ENCODE measurements at places on chromosomes 5 and 9.

GRCh38 chr9:81513059-81513458, 176.3 kb downstream of the TLE1 start:
- no peaks in the 10 kb centered on the region for H3K36me3 ChIP-seq
- no peak overlapping the region for H3K27ac ChIP-seq
- no peaks in the 10 kb centered on the region for H3K27me3 ChIP-seq
- no peak for DNase-seq
- no peaks in the 10 kb centered on the region for H3K4me1 ChIP-seq

GRCh38 chr9:124444166-124444565, 6.1 kb upstream of the ADGRD2 start:
- H3K4me3 ChIP-seq: no peak overlapping the region
- no peaks in the 10 kb centered on the region for H3K4me1 ChIP-seq
- peaks cover 29% of the 10 kb centered on the region for H3K27me3 ChIP-seq
- no peaks in the 10 kb centered on the region for H3K36me3 ChIP-seq
- no peak overlapping the region for H3K27ac ChIP-seq

- no peak overlapping the region for H3K4me3 ChIP-seq
- no peak overlapping the region for H3K27ac ChIP-seq
- H3K4me1 ChIP-seq: peaks cover 67% of the 10 kb centered on the region
- DNase-seq: no peak
- peaks cover 2% of the 10 kb centered on the region for H3K27me3 ChIP-seq
Observed at GRCh38 chr5:143216211-143216610, 187.3 kb downstream of the NR3C1 start.

DNA sequence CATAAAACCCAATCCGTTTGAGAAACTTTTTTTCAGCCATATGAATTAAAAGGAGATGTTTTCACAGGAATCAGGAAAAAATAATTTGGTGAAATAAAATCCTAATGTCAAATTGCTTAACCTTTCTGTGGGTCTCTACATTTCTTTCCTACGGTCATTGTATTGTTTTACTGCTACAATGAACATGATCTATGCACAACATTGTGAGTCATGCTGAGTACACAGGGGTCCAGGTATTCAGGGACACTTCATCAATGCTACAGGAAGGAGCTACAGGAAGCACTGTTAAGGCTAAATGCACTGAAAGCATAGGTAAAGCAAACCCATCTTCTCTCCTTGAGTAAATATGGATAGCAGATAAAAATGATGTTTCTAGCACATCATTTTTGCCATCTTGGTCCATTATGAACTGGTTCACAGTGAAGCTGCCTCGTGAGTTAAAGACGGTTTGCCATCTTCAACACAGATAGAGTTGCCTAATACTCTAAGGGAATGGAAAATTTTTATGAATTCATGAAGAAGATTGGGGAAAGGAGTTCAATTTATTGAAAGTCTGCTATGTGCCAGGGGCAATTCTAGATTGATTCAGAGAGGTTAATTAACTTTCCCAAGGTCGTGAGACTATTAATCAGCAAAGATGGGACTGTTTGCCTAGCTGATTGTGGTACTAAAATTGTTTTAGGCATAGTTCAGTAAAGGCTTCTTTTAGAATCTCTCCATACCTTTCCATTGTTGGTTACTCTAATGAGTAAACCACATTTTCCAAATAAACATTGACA, 85.5 kb downstream of the DIRAS2 start:
- no peak overlapping the region for H3K27ac ChIP-seq
- peaks cover 3% of the 10 kb centered on the region for H3K27me3 ChIP-seq
- H3K4me1 ChIP-seq: no peaks in the 10 kb centered on the region
- DNase-seq: no peak
- H3K36me3 ChIP-seq: no peaks in the 10 kb centered on the region

GRCh38 chr9:137365056-137365455, 57.9 kb downstream of the EXD3 start:
- H3K27ac ChIP-seq: no peak overlapping the region
- H3K36me3 ChIP-seq: no peaks in the 10 kb centered on the region
- H3K4me3 ChIP-seq: no peak overlapping the region
- no peaks in the 10 kb centered on the region for H3K27me3 ChIP-seq
- no peaks in the 10 kb centered on the region for H3K4me1 ChIP-seq
- no peak for DNase-seq

DNA sequence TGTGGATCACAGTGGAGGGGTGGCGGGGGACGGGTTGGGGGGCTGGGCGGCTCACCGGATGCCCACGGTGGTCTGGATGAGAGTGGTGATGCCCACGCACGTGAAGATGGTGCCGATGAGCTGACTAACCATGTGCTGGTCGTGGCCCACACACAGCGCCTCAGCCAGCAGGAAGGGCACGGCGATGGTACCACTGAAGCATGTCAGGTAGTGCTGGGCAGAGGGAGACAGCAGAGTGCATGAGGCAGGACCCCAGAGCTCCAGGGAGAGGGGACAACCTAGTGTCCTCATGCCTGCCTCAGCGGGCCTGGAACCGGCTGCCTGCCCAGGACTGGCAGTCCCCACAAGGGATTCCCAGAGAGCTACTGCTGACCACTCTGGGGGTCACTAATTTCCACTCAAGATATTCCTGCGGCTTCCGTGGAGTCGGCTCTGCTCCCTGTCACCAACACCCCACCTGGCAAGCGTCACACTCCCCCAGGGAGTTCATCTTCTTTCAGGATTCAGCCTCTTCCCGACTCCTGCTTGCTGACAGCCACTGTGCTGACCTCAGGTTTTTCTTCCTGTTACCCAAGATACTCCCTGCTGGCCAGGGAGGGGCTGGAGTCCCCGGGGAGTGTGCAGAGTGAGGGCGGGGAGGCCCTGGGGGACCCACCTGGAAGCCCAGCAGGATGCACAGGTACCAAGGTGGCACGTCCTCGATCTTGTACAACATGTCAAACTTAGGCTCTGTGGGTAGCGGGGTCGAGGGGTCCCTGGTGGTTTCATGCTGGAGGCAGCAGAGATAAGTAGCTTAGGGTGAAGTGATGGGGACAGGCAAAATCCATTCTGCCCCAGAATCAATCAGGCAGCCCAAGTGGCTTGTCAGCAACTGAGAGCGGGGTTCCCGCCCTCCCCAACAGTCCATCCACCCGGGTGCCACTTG, 998 bp downstream of the SLC23A1 start:
- H3K4me3 ChIP-seq: no peak overlapping the region
- H3K27ac ChIP-seq: no peak overlapping the region
- H3K4me1 ChIP-seq: peaks cover 39% of the 10 kb centered on the region
- DNase-seq: no peak

GRCh38 chr5:22226423-22226822, 626.7 kb downstream of the CDH12 start:
- DNase-seq: no peak
- no peak overlapping the region for H3K4me3 ChIP-seq
- H3K4me1 ChIP-seq: no peaks in the 10 kb centered on the region
- H3K27ac ChIP-seq: no peak overlapping the region
- no peaks in the 10 kb centered on the region for H3K36me3 ChIP-seq
- no peaks in the 10 kb centered on the region for H3K27me3 ChIP-seq

DNA sequence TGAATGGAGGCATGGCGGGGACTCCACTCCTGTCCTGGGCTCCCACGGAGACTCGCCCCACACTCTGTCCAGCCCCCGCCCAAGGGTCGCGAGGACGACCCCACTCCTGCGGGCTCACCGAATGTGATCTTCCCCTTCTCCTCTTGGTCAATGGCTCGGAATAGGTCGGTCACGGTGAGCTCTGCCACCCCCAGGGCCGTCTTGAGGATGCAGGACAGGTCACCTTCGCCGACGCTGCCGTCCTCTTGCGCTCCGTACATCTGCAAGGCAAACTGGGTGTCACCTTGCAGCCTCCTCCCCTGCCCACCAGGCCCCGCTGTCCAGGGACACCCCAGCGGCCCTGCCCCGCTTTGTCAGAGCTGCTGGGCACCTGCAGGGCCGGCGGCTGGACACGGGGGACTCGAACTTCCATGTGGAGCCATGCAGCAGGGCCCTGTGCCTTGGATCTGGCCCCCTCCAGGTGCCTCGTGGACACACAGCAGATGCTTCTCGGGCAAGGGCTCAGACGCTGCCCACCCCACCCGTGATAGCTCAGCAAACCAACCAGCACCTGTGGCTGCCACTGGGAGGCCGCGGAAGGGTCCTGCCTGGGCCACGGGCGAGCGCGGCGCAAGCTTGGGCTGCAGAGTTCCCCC, 21.5 kb upstream of the SLC6A3 start:
- H3K36me3 ChIP-seq: peaks cover 60% of the 10 kb centered on the region
- no peaks in the 10 kb centered on the region for H3K27me3 ChIP-seq
- DNase-seq: no peak
- no peak overlapping the region for H3K27ac ChIP-seq
- H3K4me3 ChIP-seq: no peak overlapping the region

DNA sequence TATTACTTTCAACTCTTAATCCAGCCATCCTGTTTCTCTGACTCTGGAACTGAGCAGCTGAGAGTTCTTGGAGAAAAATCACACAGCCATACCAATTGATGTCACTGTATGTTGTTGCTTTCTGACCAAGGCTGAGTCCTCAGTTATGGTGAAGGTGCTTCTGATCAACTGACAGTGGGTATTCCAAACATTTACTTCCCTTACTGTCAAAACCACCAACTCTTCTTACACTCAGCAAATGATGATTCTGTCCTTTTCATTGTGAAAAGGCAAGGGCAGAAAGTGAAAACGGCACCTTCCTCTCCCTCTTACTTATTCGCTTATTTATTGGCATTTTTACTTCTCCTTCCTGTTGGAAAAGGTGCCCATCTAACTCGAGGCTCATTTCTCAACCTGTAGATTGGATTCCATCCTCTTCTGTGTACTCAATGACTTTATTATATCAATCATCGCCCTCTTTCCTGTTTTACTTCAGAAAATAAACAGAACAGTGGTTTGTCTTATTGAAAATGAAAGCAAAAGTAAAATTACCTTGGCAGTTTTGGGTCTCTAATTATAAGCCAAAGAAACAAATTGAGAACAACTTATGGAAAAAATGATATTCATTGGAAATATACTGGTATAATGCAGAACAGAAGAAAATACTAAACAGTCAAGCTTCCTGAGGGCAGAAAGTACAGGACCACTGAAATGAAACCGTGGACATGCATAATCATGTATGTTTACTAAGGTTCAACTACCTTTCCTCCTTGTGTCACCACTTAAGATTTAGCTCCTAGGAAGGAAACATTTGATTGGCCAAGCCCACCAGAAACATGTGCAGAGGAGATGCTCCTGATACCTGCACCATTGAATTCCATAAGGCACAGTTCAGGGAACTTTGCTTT, 104.5 kb upstream of the CHD1 start:
- H3K27ac ChIP-seq: peak overlapping the region; percentile 93
- H3K4me1 ChIP-seq: peaks cover 67% of the 10 kb centered on the region
- H3K4me3 ChIP-seq: peak overlapping the region; percentile 76
- no peaks in the 10 kb centered on the region for H3K27me3 ChIP-seq
- peaks cover 8% of the 10 kb centered on the region for H3K36me3 ChIP-seq

DNA sequence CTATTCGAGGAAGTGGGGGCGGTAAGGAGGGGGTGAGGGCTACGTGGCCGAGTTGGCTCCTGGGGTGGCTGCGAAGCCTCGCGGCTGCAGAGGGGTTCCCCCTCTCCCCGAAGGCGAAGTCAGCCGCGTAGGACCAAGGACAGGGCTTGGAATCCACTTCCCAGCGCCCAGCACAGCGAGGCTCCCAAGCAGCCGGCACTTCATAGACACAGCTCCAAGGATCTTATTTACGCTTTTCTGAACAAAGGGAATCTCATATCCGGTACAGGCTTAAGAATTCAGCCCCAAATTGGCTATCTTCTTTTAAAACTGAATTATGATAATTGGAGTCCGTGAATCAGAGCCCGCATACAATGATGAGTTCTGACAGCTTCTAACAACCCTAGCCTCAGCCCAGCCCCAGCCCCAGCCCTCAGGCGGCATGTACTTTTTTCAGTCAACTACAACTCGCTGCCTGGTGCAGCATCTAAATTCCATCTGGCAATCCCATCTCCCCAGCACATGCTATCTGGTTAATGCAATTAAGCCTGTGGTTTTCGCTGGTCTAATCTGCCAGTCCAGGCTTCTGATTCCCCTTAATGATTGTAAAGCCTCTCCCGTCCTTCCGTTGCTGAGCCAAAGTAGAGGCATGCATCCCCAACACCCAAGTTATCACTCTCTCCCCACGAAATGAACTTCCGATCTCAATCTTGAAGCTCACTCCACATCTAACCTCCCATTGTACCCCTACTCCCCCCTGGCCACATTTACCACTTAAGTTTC, 1.0 kb downstream of the ELAVL2 start:
- H3K4me3 ChIP-seq: no peak overlapping the region
- H3K27ac ChIP-seq: no peak overlapping the region
- DNase-seq: no peak
- peaks cover 15% of the 10 kb centered on the region for H3K27me3 ChIP-seq

DNA sequence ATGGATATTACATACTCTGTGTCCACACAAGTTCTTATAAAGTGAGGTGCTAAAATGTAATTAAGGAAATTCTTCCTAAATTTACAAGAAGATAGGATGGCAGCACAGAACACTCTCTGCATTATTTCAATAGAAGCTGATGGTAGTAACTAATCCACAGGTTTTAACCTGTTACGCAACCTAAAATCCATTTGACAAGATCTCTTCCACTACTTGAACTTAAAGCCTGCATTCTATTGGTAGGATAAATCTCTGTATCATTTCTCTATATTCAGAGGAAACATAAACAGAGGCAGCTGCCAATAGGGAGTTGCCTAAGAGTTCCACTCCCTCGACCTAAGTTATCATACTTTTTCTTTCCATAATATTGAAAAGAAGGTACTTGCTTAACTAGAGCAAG, 21.6 kb downstream of the CDC37L1 start:
- H3K27me3 ChIP-seq: no peaks in the 10 kb centered on the region
- H3K27ac ChIP-seq: no peak overlapping the region
- no peak for DNase-seq

DNA sequence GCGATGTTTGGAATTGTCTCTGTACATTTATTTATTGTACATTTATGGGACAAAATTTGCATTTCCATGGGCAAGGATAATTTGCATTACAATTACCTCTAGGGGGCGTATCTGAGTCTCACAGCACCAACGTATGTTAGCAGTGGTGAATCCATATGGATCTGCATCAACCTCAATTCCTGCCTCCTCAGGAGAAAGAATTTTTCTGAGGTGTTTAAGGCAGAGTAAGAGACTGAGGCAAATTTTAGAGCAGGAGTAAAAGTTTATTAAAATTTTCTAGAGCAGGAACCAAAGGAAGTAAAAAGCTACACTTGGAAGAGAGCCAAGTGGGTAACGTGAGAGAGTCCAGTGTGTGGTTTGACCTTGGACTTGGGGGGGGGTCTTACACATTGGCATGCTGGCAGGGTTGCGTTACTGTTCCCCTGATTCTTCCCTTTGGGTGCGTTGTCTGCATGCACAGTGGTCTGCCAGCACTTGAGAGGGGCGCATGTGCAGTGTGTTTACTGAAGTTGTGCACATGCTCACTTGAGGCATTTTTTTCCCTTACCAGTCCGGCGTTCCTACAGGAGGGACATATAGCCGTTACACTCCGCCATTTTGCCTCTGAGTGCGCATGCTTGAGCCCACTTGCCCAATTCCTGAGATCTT, 21.0 kb upstream of the RAB14 start:
- DNase-seq: no peak
- H3K36me3 ChIP-seq: peaks cover 6% of the 10 kb centered on the region
- no peak overlapping the region for H3K4me3 ChIP-seq

DNA sequence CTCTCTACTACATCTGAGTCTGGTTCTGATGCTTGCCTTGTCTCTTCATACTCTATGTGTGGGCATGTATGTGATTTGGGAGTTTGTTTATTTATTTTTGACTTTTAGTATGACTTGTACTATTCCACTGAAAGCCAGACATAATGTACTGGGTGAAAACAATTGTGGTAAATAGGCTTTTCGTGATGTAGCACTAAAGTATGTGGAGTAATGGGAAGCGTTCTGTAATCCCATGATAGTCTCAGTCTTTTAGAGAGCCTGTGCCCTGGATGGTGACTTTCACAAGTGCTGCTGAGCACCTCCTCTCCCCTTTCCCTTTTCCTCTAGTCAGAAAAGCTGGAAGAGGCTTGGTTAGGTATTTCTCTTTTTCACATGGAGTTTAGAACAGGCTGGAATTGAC, 85.8 kb upstream of the S1PR3 start:
- H3K4me1 ChIP-seq: no peaks in the 10 kb centered on the region
- no peak overlapping the region for H3K27ac ChIP-seq
- DNase-seq: no peak
- peaks cover 10% of the 10 kb centered on the region for H3K27me3 ChIP-seq
